Naive thymus-derived CD8-positive, alpha-beta T cell (primary cell): ENCODE measurements at places on chromosomes 2 and 18.
A peak's percentile ranks its signal among the peaks of the same experiment; 100 is the strongest.

- DNase-seq, result no peak
Observed at GRCh38 chr18:52829876-52830405, 489.9 kb downstream of the DCC start.

DNA sequence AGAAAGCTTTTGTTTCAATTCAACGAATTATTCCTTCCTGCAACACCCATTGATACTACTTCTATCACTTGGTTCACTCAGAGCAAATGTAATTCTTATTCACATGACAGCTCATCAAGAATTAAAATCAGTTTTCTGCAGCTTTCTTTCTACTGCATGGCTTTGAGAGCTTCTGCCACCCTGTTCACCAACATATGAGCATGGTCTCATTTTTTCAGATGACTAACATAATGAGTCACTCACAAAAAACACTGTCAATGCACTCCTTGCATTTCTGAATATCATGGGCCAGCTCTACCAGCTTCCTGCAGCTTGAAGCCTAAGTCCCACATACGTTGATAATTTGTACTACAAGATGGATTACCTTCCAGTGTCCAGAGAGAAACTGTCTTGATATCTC is 342.9 kb downstream of the LRATD1 start:
- no peak for DNase-seq

DNA sequence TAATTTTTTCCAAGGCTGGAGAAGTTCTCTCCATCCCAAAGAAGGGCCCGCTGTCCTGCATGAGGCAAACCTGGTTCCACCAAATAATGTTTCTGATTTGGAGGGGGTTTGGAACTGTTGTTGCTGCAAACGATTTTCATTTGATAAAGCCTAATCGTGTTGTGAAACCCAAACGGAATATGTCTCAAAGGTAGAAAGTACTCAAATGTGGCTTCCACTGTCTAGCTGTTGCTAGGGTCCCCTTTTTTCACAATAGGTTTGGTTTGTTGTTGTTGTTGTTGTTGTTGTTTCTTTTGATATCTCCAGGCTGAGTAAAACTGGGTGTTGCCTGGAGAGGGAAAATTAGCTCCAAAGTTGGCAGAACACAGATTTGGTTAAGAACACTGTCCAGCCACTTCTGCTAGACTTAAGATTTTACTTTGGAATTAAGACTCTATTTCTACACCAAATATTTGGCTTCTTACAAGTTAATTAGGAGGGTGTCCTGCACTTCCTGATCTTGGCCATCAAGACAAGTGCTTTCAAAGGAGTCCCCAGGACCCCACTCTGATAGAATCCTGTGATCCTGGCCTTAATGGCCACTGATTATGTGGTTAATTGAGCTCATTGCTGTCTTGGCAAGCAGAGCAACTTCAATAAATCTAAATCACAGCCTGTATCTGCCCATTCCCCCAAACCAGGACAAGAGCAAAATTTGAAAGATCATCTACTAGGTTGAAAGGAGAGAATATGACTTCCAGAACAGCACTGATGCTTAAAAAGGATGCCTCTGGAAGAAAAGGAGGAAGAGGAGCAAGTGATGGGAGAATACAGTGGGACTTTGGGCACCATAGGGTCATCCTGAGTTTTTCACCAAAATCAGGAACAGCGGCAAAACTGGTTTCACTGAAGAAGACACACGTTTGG is 3.3 kb upstream of the HOXD13 start:
- no peak for DNase-seq

GRCh38 chr18:20971886-20972267 is 139.7 kb downstream of the ROCK1 start:
- DNase-seq, result no peak

DNA sequence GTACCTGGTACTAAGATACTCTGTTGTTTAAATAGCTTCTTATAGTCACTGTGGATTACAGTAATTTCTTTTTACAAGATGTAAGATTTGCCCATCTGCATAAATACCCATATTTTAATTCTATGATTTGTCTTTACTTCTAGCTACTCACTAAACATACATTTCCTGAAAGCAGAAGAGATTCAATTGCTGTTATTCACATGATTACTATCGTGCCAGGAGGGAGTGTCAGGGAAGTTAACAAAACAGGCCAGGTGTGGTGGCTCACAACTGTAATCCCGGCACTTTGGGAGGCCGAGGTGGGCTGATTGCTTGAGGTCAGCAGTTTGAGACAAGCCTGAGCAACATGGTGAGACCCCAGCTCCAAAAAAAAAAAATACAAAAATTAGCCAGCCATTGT is 33.8 kb downstream of the PRKCE start:
- DNase-seq, result no peak

DNA sequence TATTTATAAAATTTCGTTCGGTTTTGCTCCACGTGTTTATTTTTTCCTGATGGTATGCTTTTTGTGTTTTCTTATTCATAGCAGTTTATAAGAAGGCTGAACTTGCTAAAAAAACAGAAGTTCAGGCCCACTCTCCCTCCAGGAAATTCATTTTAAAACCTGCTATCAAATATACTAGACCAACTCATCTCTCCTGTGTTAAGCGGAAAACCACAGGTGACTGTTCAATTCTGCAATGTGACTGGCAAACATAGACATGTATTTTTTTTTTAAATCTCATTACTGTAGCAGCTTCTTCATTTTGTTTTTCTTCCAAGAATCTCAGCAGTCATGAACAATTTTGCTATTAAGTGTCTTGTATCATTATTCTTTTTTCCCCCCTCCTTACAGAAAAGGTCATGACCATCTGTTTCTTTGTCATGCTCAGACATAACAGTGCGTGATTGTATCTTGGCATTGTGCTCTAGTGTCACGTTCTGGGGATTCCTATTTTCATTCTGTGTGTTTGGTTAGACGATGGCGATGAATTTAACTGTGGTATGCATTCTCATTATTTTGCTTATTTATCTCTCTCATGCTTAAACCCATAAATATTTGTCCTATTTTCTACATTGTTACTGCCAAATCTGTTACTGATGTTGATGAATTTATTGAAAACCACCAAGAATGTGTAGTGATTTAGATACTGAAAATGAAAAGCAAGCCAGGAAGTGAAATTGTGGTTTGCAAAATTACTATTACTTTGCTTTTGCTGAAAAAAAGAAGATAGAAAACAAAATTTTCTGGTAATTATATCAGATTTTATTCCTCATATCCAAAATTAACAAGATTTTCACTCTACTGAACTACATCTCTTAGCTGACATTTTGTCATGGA is 74.6 kb upstream of the UNC80 start:
- no peak for DNase-seq

- DNase-seq, result no peak
Observed at GRCh38 chr2:188851311-188851710, 122.9 kb upstream of the COL3A1 start.

- DNase-seq, result no peak
Observed at GRCh38 chr2:19542796-19543662, 184.6 kb upstream of the OSR1 start.

GRCh38 chr2:107312240-107312639 is 426.3 kb upstream of the ST6GAL2 start:
- no peak for DNase-seq

GRCh38 chr18:29496152-29496680 is 1319.3 kb upstream of the CDH2 start:
- no peak for DNase-seq

GRCh38 chr2:144054911-144055310 is 465.0 kb downstream of the ZEB2 start:
- DNase-seq, result no peak

DNA sequence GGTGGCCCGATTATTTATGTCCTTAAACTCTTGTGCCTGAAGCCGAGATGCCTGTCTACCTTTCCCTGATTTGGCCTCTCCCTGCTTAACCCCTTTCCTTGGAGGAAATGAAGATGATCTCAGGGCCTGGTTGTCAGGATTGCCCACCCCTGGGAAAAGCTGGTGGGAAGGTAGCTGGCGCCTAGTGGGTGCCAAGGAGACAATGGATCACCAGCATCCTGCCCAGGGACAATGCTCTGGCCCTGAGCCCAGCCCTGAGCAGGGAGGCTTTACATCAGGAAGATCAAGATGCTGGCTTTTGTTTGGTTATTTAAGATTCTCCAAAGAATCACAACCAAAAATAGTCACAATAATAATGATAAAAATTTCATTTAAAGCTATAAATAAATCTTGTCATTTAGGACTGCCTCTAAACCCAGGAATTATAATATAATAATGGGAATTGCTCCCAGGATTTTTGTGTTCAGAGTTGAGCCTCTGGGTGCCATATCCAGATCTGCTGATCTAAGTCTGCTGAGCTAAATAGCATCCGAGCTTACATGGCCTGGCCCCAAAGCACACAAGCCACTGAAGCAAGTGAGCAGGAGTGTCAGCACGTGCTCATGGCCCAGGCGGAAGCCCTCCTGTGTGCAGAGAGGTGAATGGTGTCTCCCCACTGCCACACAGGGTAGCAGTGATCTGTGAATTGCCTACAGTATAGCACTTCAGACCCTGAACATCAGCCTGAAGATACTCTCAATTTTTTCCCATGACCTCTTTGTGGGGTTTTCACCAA is 57.8 kb upstream of the MAP3K20 start:
- DNase-seq, result no peak

DNA sequence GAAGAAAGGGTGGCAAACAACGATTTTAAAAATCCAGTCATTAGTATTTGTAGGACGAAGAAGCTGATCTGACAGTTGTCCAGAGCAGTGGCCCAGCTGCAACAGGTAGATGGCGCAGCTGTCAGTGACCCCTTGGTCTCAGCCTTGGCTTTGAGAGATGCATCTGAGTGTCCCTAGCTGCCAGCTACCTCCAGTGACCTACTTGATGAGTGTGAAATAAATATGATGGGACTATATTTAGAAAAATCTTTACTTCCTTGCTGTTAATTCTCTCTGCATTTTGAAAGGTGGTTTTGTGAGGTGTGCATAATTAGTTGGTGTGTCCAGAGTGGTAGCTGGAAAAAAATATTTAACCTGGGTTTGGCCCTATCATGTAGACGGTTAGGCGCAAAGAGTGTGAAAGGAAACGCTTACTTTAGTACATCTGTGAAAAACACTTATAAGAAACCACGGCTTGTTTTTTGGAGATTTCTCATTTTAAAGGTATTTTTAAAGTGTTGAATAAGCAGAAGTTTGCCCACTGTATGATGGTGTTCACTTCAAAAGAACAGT is 963 bp downstream of the INPP1 start:
- no peak for DNase-seq

DNA sequence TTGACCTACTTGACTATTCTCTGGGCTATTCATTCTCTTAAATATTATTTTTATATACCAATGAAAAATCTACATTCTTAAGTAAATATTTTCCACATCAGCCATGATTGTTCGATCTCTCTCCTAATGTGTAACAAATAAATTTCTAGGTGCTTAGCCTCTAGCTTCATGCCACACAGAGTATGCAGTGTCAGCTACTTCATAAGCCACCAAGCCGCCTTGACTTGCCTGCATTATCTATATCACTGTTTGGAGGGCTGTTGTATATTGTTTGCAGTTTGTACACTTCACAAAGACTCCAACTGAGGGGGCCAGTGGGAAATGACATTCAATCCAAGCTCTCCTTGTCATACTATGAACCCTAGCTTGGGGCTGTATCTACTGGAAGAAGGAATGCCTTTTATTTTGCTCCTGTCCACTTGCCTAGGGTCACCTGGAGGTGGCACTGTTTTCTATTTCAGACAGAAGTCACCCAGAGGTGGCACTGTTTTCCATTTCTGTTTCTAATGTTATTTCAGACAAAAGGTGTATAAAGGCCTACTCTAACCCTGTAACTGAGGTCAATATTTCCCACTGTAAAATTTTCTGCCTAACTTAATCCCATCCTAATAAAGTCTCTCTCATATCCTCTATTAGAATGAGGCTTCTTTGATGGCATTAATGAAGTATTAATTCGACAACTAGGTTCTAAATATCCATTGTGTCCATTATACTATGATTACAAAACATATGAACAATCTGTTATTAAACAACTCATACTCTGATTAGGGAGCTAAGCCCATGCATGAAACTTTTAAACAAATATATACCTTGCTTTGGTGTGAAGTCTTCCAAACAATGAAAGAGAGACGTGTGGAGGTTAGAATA is 36.4 kb downstream of the COL5A2 start:
- peak; percentile 53 for DNase-seq

GRCh38 chr18:26317398-26317797 is 91.2 kb downstream of the TAF4B start:
- DNase-seq, result no peak

GRCh38 chr18:74451148-74451547 is 6.0 kb downstream of the DIPK1C start:
- DNase-seq, result no peak

- DNase-seq, result no peak
Observed at GRCh38 chr2:70479816-70480215, 73.8 kb downstream of the TGFA start.

- DNase-seq, result no peak
Observed at GRCh38 chr2:221958224-221958623, 340.6 kb downstream of the PAX3 start.

GRCh38 chr2:230046491-230046890 is 22.2 kb downstream of the SLC16A14 start:
- no peak for DNase-seq

DNA sequence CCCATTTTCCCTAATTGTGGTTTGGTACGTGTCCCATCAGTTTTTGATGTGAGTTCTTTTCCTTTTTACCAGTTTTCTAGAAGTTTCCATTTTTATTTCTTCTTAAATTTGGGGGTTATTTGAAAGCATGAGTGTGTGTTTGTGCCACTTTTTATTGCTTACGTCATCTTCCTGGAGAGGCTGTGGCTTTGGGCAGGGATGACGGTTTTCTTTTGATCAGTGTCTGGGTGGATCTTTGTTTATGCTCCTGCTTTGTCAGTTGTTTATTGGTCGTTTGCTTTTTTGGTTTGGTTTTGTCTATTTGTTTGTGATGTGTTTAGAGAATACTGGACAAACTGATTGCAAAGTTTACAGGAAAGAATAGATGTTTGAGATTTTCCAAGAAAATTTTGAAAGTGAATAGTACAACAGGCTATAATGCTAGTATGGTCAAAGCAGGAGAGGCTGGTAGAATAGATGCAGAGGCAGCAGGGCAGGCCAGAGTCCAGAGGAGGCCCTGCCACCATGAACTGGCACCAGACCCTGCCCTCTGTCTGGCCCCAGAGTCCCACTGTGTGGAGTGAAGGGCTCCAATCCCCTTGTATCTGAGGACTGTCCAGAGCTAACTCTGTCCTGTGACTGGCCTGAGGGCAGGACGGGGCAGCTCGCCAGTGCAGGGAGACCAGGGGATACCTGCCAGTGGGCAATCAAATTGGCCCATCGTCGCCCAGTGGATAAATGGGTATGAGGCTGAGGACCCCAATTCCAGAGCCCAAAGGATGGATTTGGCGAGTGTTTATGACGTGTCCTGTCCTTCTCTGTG is 23.4 kb upstream of the SNED1 start:
- DNase-seq, result peak; percentile 29

- DNase-seq, result no peak
Observed at GRCh38 chr18:35581898-35582641, 530 bp downstream of the GALNT1 start.
